ENCODE measurements at places on chromosomes 2 and 18.

DNA sequence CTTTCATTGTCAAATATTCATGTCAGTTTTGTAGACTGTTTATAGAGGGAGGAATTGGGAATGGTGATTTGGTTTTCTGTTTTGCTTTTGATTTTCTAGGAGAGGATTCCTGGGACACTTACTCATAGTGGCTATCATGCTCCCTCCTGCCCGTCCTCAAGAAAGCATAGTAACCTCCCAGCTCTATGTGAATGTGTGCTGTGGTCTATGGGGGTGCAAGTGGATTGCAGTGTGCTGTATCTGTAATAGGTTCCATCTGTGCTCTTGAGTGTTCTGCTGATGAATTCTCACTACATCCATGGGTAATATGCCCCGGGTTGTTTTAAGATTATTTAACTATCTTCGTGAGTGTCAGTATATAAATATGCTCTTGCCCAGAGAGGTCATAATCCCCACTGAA, 811.3 kb downstream of the CNTNAP5 start:
- no peak for DNase-seq

DNA sequence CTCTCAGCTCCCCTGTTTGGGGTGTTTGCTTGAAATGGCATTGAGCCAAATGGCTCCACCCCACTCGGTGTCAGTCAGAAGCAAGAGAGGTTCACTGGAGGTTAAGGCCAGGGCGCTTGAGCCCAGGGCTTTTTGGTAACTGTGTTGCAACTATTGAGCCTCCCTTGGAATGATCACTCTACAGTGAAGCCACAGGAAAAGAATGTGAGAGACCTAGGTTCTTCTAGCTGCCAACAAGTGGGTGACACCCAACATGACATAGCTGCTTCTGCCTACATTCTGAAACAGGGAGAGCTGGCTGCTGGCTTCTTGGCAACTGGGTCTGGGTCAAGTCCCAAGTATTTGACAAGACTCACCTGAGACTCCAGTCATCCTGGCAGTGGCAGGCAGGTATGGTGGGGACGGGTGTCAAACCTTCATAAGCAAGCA, 7.1 kb upstream of the GRHL1 start:
- DNase-seq = no peak

GRCh38 chr2:105797298-105797819, 52.6 kb downstream of the NCK2 start:
- DNase-seq = no peak

DNA sequence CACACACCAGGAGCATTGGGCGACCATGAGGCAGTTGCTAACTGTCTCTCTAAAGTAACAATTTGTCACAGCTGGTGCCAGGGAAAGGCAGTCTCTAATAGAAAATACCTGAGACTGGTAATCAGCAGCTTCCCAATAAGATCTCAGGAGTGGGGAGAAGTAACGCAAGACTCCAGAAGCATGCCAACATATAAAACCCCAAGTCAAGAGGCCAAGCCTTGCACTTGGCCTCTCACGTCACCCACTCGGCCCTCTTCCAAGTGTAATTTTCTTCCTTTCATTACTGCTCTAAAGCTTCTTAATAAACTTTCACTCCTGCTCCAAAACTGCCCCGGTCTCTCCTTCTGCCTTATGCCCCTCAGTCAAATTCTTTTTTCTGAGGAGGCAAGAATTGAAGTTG, 455.6 kb upstream of the ACVR2A start:
- DNase-seq = no peak

DNA sequence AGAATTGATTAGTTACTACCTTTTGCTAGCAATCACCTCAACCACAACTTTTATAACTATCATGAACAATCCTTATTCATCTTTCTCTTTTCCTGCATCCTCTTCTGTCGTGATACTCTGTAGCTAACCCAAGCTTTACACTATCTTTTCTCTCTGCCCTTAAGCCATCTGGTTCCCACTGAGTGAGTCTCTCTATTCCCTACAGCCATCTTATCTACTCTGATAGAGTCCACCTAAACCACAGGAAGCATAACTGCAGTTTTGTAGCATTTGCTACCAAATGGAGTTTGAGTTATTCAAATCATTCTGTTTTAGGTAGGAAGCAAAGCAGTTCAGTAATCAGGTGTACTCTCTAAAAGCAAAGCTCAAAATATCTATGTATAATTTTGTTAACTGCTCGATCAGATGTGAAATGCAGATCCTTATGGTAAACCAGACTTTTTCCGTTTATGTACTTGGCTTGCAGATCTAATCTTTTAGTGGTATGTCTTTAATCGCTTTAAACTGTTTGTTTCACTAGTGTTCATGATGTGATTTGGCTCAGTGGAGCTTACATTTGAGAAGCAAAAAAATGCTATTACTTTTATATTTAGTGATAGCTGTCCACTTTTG, 91.0 kb downstream of the CSRNP3 start:
- DNase-seq = no peak

GRCh38 chr18:58213440-58213839, 169.4 kb downstream of the NEDD4L start:
- DNase-seq = no peak

DNA sequence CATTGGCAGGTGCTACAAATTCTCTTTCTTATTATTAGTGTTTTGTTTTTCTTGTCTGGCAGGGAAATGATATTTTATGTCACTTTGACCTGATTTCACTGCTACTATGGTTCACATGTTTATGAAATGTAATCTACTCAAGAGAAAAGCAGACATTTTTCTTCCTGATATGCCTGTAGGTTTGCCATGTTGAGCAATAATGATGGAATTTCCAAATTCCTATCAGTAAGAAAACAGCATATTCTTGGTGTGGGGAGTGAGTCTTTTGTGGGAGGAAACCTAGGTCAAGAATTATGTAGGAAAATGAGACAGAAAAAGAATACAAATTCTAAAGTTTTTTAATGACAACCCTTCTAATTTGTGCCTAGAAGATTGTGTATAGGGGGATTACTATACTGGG, 356.4 kb downstream of the SLC4A3 start:
- DNase-seq = no peak

DNA sequence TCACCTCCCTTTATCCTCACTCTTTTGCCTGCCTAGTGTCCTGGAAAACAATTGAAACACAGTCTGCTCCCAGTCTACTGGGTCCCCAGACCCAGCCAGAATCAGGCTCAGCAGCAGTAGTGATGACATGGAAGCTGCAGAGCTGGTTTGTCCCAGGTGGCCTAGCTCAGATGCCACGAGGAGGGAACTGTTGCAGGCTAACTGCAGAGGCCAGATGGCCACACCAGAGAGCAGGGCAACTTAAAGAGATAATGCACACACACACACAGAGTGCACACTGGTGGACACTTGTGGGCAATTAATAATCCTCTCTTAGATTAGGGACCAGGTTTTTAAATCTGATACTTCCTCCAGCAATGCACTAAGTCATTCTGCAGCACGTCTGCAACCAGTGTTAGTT, 42.4 kb downstream of the GYPC start:
- no peak for DNase-seq

Measured in stimulated activated CD8-positive, alpha-beta memory T cell treated with anti-CD3 and anti-CD28 coated beads, Interleukin-12 subunit alpha, Interleukin-12 subunit beta, amount 100 ng/mL, for 4 hours (primary cell).